ENCODE measurements at places on chromosomes 3 and 15. TPM values are rescaled to one million over a fixed set of nuclear protein-coding genes. Genes with fewer than 3 reads are reported as not detected.

ACSBG1 gene
- 0.18 TPM for total RNA-seq

MORC1 gene
- total RNA-seq: not detected

CORO2B gene
- total RNA-seq: 2.0 TPM

AADACL2 gene
- total RNA-seq: not detected

- peak overlapping the region; percentile 89 for H3K4me3 ChIP-seq
- peaks cover 4% of the 10 kb centered on the region for H3K27me3 ChIP-seq
- DNase-seq: no peak
These were observed 722 bp upstream of the POGLUT1 start for GRCh38 chr3:119468041-119468440.

- no peak overlapping the region for H3K27ac ChIP-seq
- H3K4me1 ChIP-seq: no peaks in the 10 kb centered on the region
- H3K27me3 ChIP-seq: no peaks in the 10 kb centered on the region
- no peak overlapping the region for H3K4me3 ChIP-seq
- DNase-seq: no peak
These were observed 49.6 kb downstream of the USP13 start for GRCh38 chr3:179702271-179702947.

DNA sequence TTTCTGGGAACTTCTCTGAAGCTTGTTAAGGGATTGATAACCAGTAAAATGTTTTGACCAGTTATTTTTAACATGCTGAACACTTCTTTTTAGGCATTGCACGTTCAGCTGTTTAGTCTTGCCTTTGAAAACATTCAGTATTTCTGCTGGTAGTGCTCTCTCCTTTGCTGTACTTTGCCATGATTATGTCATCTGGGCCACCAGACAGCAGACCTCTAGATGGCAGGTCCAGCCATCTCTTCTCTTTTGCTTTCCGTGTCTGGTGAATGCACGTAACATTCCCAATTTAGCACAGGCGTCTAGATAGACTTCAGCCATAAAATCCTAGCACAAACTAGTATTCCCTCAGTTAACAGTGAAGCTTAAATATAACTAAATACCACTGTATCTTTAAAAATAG is 57.8 kb downstream of the RAB7A start:
- H3K27me3 ChIP-seq: no peaks in the 10 kb centered on the region
- H3K4me1 ChIP-seq: peaks cover 22% of the 10 kb centered on the region
- H3K4me3 ChIP-seq: no peak overlapping the region
- no peaks in the 10 kb centered on the region for H3K36me3 ChIP-seq
- no peak overlapping the region for H3K27ac ChIP-seq
- DNase-seq: no peak

DNA sequence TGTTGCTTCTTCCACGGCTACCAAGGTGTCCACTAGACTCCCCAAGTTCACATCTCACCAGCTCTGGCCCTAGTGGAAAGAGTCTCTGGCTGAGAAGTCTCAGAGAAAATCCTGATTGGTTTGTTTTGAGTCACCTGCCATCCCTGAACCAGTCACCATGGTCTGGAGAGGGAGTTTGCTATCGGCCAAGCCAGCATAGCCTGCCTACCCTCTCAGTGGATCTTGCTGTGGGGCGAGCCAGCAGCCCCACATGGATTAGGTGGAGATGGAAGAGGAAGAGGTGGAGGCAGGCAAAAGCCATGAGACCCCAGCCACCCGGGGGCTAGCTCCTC is 48.1 kb upstream of the FLNB start:
- H3K4me3 ChIP-seq: no peak overlapping the region
- H3K4me1 ChIP-seq: no peaks in the 10 kb centered on the region
- no peak for DNase-seq
- H3K27me3 ChIP-seq: no peaks in the 10 kb centered on the region
- H3K36me3 ChIP-seq: no peaks in the 10 kb centered on the region
- H3K27ac ChIP-seq: no peak overlapping the region

NANOGP8 gene
- total RNA-seq: 0.36 TPM

- H3K4me3 ChIP-seq: no peak overlapping the region
- no peaks in the 10 kb centered on the region for H3K36me3 ChIP-seq
- peaks cover 4% of the 10 kb centered on the region for H3K4me1 ChIP-seq
- H3K27ac ChIP-seq: no peak overlapping the region
- H3K27me3 ChIP-seq: peaks cover 68% of the 10 kb centered on the region
- DNase-seq: no peak
These were observed 216.3 kb downstream of the RPLP1 start for GRCh38 chr15:69668963-69669362.

TMEM40 gene
- total RNA-seq: not detected

DNA sequence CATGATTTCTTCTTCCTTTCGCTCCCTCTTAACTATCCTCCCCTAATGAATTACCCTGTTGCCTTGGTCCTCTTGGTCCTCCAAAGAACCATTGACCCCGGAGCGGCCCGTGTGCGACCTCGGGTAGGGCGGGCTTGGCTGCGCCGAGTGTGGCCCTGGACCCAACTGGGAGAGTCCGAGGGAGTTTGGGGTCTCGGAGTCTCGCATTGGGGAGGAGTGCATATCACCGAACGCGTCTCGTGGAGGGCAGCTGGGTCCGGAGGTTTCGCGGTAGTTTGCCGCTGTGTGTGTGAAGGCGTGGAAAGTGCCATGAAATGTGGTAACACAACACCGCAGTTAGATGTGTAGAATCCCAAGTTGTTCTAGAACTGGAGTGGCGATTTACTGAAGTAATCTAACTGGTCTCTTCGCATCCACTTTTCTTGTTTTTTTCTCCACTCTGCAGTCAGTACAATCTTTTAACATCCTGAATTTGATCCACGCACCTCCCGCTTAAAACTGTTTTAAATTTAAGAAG is 363 bp downstream of the GTF2E1 start:
- DNase-seq: peak; percentile 14
- H3K4me3 ChIP-seq: peak overlapping the region; percentile 94
- no peaks in the 10 kb centered on the region for H3K27me3 ChIP-seq
- peaks cover 15% of the 10 kb centered on the region for H3K36me3 ChIP-seq
- H3K27ac ChIP-seq: peak overlapping the region; percentile 100

DNA sequence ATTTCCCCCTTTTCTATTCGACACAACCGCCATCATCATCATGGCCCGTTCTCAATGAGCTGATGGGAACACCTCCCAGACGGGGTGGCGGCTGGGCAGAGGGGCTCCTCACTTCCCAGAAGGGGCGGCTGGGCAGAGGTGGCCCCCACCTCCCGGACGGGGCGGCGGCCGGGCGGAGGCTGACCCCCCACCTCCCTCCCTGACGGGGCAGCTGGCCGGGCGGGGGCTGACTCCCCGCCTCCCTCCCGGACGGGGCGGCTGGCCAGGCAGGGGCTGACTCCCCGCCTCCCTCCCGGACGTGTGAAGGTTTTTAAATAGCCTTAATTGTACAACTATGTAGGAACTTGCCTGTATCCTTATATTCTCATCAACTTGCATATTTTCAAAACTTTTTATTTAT is 20.9 kb upstream of the SPSB4 start:
- H3K27me3 ChIP-seq: no peaks in the 10 kb centered on the region
- no peaks in the 10 kb centered on the region for H3K36me3 ChIP-seq
- H3K4me3 ChIP-seq: no peak overlapping the region
- no peak overlapping the region for H3K27ac ChIP-seq
- no peak for DNase-seq
- no peaks in the 10 kb centered on the region for H3K4me1 ChIP-seq

GRCh38 chr15:84391191-84391590 is 155.6 kb downstream of the GOLGA6L4 start:
- H3K27me3 ChIP-seq: peaks cover 22% of the 10 kb centered on the region
- peak overlapping the region; percentile 47 for H3K27ac ChIP-seq
- H3K4me3 ChIP-seq: no peak overlapping the region
- no peaks in the 10 kb centered on the region for H3K4me1 ChIP-seq
- DNase-seq: no peak
